WTC11 (cell line): ENCODE measurements at places on chromosomes 4 and X. TPM values are rescaled to one million over a fixed set of nuclear protein-coding genes. Genes with fewer than 3 reads are reported as not detected.

The CLIC2 gene
- total RNA-seq: 0.66 to 1.3 TPM (median 1.1 TPM) in 3 replicates

The FGF13 gene
- total RNA-seq: 32.1 to 32.7 TPM (median 32.2 TPM) in 3 replicates

The UVSSA gene
- 36.9 to 41.5 TPM (median 40.4 TPM) in 3 replicates for total RNA-seq

The PCDH11X gene
- total RNA-seq: 21.5 to 21.7 TPM (median 21.6 TPM) in 3 replicates

The IL2RG gene
- 0.37 to 1.2 TPM (median 0.94 TPM) in 3 replicates for total RNA-seq

The NAAA gene
- total RNA-seq: 7.1 to 9.0 TPM (median 8.2 TPM) in 3 replicates

The PRRG1 gene
- total RNA-seq: 6.7 to 8.1 TPM (median 7.1 TPM) in 3 replicates

The C4orf50 gene
- total RNA-seq: 0.17 to 0.32 TPM (median 0.30 TPM) in 3 replicates

The SHROOM3 gene
- total RNA-seq: 52.2 to 71.9 TPM (median 52.6 TPM) in 3 replicates

The EDA gene
- 11.3 to 15.1 TPM (median 12.9 TPM) in 3 replicates for total RNA-seq

The CAPN6 gene
- 3.1 to 4.1 TPM (median 4.0 TPM) in 3 replicates for total RNA-seq

GRCh38 chr4:1196421-1197183 lies 24.2 kb upstream of the SPON2 start:
- no peak overlapping the region for H3K4me3 ChIP-seq
- H3K4me1 ChIP-seq: no peaks in the 10 kb centered on the region
- no peaks in the 10 kb centered on the region for H3K36me3 ChIP-seq
- no peaks in the 10 kb centered on the region for H3K27me3 ChIP-seq
- no peak for DNase-seq

- H3K4me1 ChIP-seq: no peaks in the 10 kb centered on the region; the same call in 1 of the 2 replicates
- H3K4me3 ChIP-seq: no peak overlapping the region
- no peak overlapping the region for H3K27ac ChIP-seq
- H3K27me3 ChIP-seq: no peaks in the 10 kb centered on the region
- no peak for DNase-seq
- H3K36me3 ChIP-seq: peaks cover 5% of the 10 kb centered on the region; the same call in 1 of the 2 replicates
These were observed 156.6 kb downstream of the ANKRD50 start for GRCh38 chr4:124555959-124556358.

DNA sequence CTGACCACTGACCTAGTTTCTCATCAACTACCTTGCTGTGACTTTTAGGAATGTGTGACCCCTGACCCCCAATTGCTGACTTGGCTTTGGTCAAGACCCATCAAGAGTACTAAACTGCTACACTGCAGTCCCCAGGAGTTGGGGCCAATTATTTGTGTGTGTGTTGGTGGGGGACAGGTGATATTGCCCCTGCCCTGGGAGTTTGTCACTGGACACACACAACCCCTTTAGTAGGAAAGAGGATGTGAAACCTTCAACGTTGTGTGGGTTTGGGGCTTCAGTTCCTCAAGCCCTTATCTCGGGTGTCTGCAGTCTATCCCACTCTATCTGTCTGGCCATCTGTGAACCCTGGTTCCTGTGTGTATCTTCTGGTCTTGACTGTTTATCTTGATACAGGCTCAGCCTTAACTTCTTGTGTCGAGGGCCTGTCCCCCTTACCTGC lies 6.5 kb downstream of the SASH3 start:
- no peaks in the 10 kb centered on the region for H3K36me3 ChIP-seq
- no peaks in the 10 kb centered on the region for H3K27me3 ChIP-seq
- DNase-seq: no peak

- no peak for DNase-seq
- H3K27ac ChIP-seq: no peak overlapping the region
- no peak overlapping the region for H3K4me3 ChIP-seq
These were observed 4.5 kb upstream of the MAMLD1 start for GRCh38 chrX:150358651-150359050.

DNA sequence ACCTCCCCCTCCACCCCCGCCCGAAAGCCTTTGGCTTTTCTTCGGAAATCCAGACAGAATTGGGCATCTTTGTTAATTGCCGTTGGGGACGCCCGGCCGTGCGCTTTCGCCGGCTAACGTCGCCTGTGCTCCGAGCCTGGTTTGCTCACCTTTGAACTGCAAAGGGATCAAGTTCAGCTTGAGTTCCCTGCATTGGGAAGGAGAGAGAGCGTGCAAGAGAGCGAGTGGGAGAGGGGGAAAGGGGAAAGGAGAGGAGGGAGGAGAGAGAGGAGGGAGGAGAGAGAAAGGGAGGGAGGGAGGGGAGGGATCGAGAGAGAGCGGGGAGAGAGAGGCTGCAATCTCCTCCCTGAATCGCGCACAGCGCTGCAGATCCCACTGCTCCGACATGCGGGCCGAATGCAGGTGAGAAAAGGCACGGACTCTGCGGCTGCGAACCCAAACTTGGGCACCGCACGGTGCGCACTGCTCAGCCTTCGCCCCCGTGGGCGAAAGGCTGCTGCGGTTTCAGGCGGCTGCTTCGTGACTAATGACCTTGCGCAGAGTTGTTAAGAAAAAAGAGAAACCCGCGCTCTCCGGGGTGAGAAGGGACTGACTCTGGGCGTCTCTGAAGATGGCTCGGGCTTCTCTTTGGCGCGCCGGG lies at the start of gene PCDH7:
Gene PCDH7, plus strand, starts transcription at position 349 of the 640 bp plus-strand sequence. CDS start 1,054 bp downstream, outside the sequence.
- peaks cover 37% of the 10 kb centered on the region for H3K4me1 ChIP-seq
- peaks cover 65% of the 10 kb centered on the region for H3K27me3 ChIP-seq
- peak; percentile 67 for DNase-seq
- H3K27ac ChIP-seq: peak within 1 kb of the TSS; percentile 49; the same call in 1 of the 2 replicates

GRCh38 chrX:48083212-48083611 lies 11.8 kb upstream of the ZNF630 start:
- H3K4me3 ChIP-seq: no peak overlapping the region
- H3K4me1 ChIP-seq: peaks cover 5% of the 10 kb centered on the region
- peak; percentile 41 for DNase-seq
- H3K27ac ChIP-seq: no peak overlapping the region
- H3K27me3 ChIP-seq: 0 out of 2 replicates have a peak, but pooled peaks cover 3% of the 10 kb centered on the region

- H3K27me3 ChIP-seq: no peaks in the 10 kb centered on the region; the same call in 1 of the 2 replicates
- H3K4me3 ChIP-seq: no peak overlapping the region
- peaks cover 10% of the 10 kb centered on the region; the same call in 1 of the 2 replicates for H3K36me3 ChIP-seq
- no peaks in the 10 kb centered on the region for H3K4me1 ChIP-seq
- no peak overlapping the region for H3K27ac ChIP-seq
- peak; percentile 27 for DNase-seq
These were observed 29.2 kb downstream of the NKX1-1 start for GRCh38 chr4:1376841-1377605.

GRCh38 chr4:53785996-53786395 lies 194.7 kb upstream of the LNX1 start:
- no peaks in the 10 kb centered on the region for H3K4me1 ChIP-seq
- no peak for DNase-seq
- H3K27me3 ChIP-seq: no peaks in the 10 kb centered on the region
- no peak overlapping the region for H3K4me3 ChIP-seq
- no peaks in the 10 kb centered on the region for H3K36me3 ChIP-seq
- no peak overlapping the region for H3K27ac ChIP-seq

GRCh38 chr4:9926586-9926985 lies 94.7 kb downstream of the SLC2A9 start:
- H3K4me3 ChIP-seq: no peak overlapping the region
- no peak for DNase-seq
- H3K4me1 ChIP-seq: peaks cover 18% of the 10 kb centered on the region
- no peak overlapping the region; the same call in 1 of the 2 replicates for H3K27ac ChIP-seq
- no peaks in the 10 kb centered on the region; the same call in 1 of the 2 replicates for H3K27me3 ChIP-seq

DNA sequence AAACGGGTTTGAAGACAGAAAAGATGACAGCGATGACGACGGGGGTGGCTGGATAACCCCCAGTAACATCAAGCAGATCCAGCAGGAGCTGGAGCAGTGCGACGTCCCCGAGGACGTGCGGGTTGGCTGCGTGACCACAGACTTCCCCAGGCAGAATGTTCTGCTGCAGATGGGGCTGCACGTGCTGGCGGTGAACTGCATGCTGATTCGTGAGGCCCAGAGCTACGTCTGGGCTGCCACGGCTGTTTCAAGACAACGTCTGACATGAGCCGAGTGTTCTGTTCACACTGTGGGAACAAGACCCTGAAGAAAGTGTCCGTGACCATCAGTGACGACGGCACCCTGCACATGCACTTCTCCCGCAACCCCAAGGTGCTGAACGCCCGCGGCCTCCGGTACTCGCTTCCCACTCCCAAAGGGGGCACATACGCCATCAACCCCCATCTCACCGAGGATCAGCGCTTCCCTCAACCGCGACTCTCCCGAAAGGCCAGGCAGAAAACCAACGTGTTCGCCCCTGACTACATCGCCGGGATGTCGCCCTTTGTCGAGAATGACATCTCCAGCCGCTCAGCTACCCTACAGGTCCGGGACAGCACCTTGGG lies 319.2 kb upstream of the SLC7A11 start:
- H3K36me3 ChIP-seq: no peaks in the 10 kb centered on the region
- H3K27ac ChIP-seq: no peak overlapping the region
- H3K4me1 ChIP-seq: 0 out of 2 replicates have a peak, but pooled peaks cover 6% of the 10 kb centered on the region
- no peak overlapping the region for H3K4me3 ChIP-seq
- no peak for DNase-seq
- H3K27me3 ChIP-seq: peaks cover 3% of the 10 kb centered on the region

DNA sequence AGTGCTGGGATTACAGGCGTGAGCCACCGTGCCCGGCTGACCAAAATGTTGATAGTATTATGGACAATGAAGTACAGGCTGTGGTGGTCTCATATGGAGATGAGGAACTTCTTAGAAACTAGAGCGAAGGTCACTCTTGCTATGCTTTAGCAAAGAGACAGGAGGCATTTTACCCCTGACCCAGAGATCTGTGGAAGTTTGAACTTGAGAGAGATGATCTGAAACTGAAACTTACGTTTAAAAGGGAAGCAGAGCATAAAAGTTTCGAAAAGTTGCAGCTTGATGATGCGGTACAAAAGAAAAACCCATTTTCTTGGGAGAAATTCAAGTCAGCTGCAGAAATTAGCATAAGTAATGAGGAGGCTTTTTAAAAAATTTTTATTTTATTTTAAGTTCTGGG lies 8.5 kb upstream of the CTAG2 start:
- 0 out of 2 replicates have a peak, but pooled peaks cover 2% of the 10 kb centered on the region for H3K36me3 ChIP-seq
- no peak overlapping the region for H3K4me3 ChIP-seq
- H3K27ac ChIP-seq: no peak overlapping the region
- DNase-seq: no peak
- H3K27me3 ChIP-seq: no peaks in the 10 kb centered on the region
- H3K4me1 ChIP-seq: no peaks in the 10 kb centered on the region

- H3K36me3 ChIP-seq: no peaks in the 10 kb centered on the region
- DNase-seq: no peak
- H3K27me3 ChIP-seq: no peaks in the 10 kb centered on the region; the same call in 1 of the 2 replicates
- H3K27ac ChIP-seq: no peak overlapping the region
These were observed 12.0 kb upstream of the CD38 start for GRCh38 chr4:15765910-15766697.

GRCh38 chrX:63746278-63746677 lies 38.7 kb downstream of the ARHGEF9 start:
- H3K36me3 ChIP-seq: no peaks in the 10 kb centered on the region
- peaks cover 30% of the 10 kb centered on the region for H3K4me1 ChIP-seq
- no peak overlapping the region for H3K4me3 ChIP-seq
- no peak for DNase-seq
- H3K27ac ChIP-seq: no peak overlapping the region

GRCh38 chr4:6115342-6115741 lies 85.0 kb downstream of the JAKMIP1 start:
- H3K27ac ChIP-seq: no peak overlapping the region
- H3K27me3 ChIP-seq: peaks cover 6% of the 10 kb centered on the region

DNA sequence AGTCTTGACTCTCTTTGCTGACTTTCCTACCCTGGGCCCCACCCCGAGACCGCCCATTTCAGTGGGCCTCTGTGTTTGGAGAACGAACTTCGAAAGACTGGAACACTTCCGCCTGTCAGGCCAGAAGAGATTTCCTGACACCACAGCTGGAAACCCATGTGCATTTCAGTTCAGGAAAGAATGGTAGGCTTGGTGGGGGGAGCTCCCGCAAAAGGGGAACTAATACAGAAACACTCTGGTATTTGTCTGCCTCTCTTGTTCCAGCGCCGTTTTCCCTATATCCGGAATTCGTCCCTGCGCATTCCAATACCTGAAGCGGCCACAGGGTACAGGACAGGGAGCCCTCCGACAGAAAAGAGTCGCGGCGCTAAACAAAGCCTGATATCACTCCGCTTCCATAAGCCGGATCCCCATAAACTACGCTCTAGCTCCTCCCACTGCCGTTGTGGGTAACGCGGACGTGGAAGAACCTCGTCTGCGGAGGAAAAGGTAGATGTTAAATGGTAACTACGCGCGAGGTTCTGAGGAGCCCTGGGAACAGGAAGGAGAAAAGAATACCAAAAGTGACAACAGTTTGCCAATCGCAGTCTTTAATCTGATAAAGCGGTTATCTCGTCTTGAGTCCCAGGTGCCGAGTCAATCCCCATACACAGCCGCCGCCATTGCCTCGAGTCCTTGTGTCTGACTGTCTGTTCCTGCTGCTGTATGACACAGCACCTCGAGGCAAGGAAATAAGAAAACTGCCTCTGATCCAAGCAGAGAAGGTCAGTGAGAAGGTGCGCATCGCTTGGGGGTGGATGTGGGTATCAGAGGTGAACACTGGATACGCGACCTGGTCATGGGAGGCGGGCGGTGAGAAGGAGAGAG lies at the start of gene ARMCX5:
Gene ARMCX5, plus strand, starts transcription at position 432 of the 867 bp plus-strand sequence. CDS start 2,627 bp downstream, outside the sequence.
- peaks cover 12% of the 10 kb centered on the region for H3K4me1 ChIP-seq
- peak; percentile 62 for DNase-seq
- H3K4me3 ChIP-seq: peak within 1 kb of the TSS; percentile 99

- no peak for DNase-seq
- H3K4me1 ChIP-seq: peaks cover 18% of the 10 kb centered on the region
- H3K27me3 ChIP-seq: peaks cover 13% of the 10 kb centered on the region
- no peak overlapping the region for H3K27ac ChIP-seq
- H3K4me3 ChIP-seq: no peak overlapping the region
These were observed 6.3 kb downstream of the DACH2 start for GRCh38 chrX:86154553-86154952.

DNA sequence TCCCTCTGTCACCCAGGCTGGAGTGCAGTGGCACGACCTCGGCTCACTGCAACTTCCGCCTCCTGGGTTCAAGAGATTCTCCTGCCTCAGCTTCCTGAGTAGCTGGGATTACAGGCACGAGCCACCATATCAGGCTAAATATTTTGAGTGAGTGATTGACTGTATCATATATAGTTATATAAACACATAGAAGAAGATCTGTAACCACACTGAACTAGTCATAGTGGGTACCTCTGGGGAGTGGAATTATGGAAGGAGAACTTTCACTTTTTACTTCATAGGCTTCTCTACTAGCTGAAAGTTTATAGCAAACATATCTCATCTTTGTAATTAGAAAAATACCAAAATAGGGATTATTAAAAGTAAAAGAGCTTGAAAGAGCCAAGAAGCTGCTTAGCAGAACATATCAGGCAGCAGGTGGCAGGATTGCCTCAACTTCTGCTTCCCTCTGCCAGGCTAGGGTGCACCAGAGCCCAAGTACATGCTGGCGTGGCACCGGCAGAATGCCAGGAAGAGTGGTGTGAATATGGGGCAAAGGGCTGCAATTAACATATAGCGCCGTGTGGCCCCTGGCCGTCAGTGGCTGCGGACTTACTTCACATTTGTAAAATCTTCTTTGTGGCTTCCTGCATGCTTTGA lies 39.5 kb upstream of the CD40LG start:
- no peaks in the 10 kb centered on the region for H3K4me1 ChIP-seq
- H3K27ac ChIP-seq: no peak overlapping the region
- H3K4me3 ChIP-seq: no peak overlapping the region
- no peaks in the 10 kb centered on the region; the same call in 1 of the 2 replicates for H3K27me3 ChIP-seq
- H3K36me3 ChIP-seq: no peaks in the 10 kb centered on the region
- DNase-seq: peak; percentile 42

GRCh38 chr4:55132775-55133174 lies 7.4 kb upstream of the KDR start:
- H3K27ac ChIP-seq: peak overlapping the region; percentile 99
- peak overlapping the region; percentile 52 for H3K4me3 ChIP-seq
- peaks cover 43% of the 10 kb centered on the region for H3K4me1 ChIP-seq
- H3K36me3 ChIP-seq: peaks cover 20% of the 10 kb centered on the region
- no peaks in the 10 kb centered on the region for H3K27me3 ChIP-seq
- peak; percentile 26 for DNase-seq
